ENCODE measurements at places on chromosomes 12 and 14.
A peak's percentile ranks its signal among the peaks of the same experiment; 100 is the strongest.

DNA sequence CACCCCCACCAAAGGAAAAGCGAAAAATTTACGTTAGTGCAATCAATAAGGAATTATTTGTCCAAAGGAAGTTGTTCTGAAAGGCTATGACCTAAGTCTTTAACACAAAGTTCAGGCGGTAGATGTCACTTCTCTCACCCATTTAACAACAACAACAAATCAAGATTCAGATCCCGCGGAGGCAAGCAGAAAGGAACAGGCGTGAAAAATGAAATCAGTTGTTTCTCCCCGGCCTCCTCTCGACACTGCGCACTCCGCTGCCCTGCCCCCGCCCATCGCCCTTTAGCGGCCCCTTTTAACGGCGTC lies 1.4 kb downstream of the DENND5B start:
- peak; percentile 87 for DNase-seq

DNA sequence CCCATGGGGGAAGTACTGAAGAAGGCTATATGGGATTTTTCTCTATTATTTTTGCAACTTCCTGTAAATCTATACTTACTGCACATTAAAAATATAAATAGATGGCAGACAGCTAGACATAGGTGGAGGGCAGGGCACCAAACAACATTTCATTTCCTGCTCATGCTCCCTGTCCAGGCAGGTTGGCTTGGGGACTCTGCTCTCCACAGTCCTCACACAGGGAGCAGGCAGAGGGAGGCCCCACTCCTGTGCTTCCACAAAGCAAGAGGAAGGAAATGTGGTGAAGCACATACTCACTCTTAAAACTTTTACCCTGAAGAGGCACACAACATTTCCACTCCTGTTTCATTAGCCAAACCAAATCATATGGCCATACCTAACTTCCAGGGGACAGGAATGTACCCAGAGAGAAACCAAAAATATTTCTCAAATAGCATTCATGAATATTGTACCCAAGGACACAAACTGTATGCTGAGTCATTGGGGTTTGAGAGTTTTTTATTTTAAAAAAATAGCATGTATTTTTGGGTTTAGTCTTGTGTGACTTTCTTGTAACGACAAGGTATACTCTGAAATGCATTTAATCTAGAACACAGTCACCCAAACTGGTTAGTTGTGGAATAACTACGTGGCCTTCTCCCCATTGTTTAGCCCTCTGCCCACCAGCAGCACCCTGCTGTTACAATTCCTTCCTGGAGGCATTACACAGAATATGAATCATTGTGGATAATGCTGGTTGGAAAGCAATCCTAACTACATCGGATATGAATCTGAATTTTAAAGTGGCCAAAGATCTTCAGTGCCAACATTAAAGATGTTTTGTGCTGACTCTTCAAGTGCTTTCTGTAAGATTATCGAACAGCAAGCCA lies 40.9 kb downstream of the RTN1 start:
- DNase-seq: no peak

GRCh38 chr14:55071870-55072640 lies 20.6 kb downstream of the MAPK1IP1L start:
- DNase-seq: no peak

- peak; percentile 29 for DNase-seq
These were observed 302 bp downstream of the CCDC38 start for GRCh38 chr12:95942101-95942523.

- no peak for DNase-seq
These were observed 14.1 kb downstream of the FBXW8 start for GRCh38 chr12:116924558-116925453.

DNA sequence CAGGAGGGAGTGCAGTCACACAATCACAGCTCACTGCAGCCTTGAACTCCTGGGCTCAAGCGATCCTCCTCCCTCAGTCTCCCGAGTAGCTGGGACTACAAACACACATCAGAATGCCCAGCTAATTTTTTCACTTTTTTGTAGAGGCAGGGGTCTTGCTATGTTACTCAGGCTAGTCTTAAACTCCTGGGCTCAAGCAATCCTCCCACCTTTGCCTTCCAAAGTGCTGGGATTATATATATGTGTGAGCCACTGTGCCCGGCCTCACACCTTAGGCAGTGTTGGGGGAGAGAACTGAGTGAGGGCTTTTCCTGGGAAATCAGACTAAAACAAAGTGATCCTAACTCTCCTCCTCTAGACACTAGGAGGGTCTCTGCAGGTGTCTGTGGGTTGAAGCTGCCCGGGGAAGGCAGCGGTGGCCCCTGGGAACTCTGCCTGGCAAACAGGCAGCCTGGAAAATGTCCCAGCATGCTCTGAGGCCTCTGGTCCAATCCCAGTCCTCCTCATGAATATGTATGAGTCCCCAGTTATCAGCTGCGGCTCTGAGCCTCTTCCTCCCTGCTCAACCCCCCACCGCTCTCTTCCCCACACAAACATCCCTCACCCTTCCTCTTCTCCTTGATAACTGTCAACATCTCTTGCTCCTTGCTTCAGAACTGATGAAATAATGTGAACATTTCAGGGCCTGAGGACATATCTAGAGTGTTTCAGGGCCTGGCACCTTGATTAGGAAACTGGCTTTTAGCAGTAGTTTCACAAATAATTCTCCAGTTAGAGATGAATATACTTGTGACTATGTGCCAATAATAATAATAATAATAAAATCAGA lies 7.9 kb upstream of the NAA25 start:
- peak; percentile 84 for DNase-seq

GRCh38 chr12:93921521-93921920 lies 226.9 kb upstream of the PLXNC1 start:
- DNase-seq: no peak
